ENCODE measurements at places on chromosomes 1 and 21.

- no peak for DNase-seq
Observed at GRCh38 chr1:9822897-9823692, 670 bp downstream of the CLSTN1 start.

DNA sequence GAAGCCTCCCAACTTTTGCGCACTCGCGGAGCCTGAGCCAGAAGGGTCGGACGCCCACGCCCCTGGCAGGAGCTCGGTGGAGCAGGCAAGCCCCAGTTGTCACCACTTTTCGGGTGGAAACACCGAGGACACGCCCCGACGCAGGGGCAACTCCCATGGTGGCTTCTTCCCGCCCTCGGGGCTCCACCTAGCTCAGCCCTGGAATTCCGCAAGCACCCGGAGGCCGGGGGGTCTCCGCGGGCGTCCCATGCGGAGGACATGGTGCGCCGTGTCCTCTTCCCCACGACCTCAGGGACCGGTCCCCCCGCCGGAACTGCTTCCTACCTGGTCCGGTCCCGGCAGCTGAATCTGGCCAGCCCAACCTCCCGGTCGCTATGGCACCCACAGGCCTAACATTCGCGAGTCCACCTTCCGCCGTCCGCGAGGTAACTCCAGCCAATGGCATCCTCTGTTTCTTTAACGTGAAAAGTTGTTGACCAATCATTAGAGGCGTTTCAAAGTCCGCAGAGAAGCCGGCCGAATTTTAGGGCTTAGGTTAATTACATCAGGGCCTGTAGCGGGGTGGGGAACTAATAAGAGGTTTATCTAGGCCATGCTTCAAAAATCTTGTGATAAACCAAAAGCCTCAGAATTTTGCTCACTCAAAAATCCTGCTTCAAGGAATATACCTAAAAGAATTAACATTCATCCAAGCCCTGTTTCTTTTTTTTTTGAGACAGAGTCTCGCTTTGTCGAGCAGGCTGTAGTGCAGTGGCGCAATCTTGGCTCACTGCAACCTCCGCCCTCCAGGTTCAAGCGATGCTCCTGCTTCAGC is at the start of gene STPG1:
Gene STPG1, minus strand, starts transcription at position 433 of the 814 bp plus-strand sequence. CDS start 12,394 bp downstream, outside the sequence.
- peak; percentile 50 for DNase-seq

DNA sequence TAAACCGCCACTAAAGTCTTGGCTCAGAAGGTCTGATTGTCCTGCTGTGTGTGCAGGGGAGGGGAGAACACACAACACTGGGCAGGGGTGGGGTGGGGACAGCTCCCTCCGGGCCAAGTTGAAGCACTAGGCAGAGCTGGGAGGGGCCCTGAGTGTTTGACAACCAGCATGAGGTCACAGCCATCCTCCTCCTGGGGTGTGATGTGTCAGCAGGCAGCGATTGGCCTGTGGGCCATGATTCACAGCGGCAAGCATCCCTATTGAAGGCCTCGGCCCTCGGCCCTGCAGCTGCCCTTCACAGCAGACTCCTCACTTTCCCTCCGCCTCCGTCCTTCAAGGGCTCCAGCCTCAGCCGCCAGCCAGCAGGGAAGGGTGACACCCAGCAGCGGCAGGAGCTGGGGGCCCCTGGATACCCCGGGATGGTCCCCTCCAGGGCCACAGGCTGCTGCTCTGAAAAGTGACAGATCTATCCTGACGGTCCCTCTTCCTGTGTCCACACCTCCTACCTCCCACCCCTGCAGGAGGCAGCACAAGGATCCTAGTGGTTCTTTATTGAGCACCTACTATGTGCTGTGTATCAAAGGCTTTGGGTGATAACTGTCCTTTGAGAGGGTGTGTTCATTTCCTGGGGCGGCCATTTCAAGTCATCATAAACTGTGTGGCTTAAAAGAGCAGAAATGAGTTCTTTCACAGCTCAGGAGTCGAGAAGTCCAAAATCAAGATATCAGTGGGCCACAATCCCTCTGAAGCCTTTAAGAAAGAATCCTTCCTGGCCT is 66.0 kb upstream of the SLC25A33 start:
- no peak for DNase-seq

- DNase-seq = no peak
Observed at GRCh38 chr1:36520056-36520455, 37.3 kb upstream of the CSF3R start.

DNA sequence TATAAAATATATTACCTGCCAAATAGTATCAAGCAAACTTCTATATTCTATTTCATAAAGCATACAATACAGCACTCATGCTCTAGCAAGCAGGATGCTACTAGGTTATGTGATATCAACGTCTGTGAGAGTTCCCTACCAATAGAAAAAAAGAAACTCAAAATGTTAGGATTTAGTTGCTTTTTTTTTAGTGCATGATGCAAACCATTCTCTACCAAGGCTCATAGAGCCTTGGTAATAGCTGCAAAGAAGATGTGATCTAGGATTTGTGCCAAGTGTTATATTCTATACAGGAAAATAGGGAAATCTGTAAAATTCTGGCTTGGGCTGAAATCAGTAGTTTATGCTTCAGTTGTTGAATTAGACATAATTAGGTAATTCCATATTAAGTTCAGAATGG is 394.4 kb downstream of the DSCAM start:
- no peak for DNase-seq

GRCh38 chr1:209218981-209219380 is 364.5 kb upstream of the CAMK1G start:
- DNase-seq = no peak

GRCh38 chr21:16942703-16943102 is 570.1 kb upstream of the CXADR start:
- no peak for DNase-seq

GRCh38 chr1:116825720-116826438 is 71.6 kb downstream of the CD2 start:
- no peak for DNase-seq

DNA sequence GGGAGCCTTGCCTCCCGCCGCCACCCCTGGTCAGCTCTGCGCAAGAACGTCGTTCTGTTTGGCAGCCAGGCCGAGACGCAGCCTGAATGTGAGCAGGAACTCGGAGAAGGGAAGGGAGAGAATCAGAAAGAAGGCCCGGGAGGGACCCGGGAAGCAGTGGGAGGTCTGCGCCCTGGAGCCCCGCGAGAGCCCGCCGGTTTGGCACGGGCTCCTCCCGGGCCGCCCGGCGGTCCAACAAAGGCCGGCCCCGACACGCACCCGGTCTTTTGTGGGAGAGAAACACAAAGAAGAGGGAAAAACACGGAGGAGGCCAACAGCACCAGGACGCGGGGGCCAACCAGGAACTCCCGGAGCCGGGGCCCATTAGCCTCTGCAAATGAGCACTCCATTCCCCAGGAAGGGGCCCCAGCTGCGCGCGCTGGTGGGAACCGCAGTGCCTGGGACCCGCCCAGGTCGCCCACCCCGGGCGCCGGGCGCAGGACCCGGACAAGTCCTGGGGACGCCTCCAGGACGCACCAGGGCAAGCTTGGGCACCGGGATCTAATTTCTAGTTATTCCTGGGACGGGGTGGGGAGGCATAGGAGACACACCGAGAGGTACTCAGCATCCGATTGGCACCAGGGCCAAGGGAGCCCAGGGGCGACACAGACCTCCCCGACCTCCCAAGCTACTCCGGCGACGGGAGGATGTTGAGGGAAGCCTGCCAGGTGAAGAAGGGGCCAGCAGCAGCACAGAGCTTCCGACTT is 2.7 kb upstream of the OLIG2 start:
- DNase-seq = no peak

GRCh38 chr1:153506831-153507413 is 28.9 kb downstream of the S100A6 start:
- DNase-seq = no peak

DNA sequence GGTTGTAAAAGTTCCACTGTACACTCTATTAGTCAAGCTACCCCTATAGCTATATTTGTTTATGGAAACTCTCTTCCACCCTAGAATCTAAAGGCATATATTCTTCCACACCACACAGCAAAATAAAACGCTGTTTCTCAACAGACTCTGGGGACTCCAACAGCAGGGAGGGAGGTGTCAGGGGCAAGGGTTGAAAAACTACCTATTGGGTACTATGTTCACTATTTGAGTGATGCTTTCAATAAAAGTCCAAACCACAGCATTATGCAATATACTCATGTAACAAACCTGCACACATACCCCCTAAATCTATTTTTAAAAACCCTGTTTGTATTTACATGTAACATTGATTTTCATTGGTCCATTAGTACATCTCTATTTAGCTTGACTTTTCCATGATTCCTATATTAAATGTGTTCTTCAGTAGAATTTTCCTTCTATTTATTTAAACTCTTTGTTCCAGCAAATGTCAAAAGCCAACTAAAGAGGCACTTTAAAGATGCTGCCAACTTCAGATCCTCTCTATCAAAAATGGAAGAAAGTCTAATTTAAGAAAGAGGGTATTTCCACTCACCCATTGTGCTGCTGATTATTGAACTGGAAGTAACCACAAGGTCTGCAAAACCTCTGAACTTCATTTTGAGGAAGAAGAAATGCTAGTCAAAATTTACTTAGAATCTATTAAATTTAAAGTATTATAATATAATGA is 26.2 kb downstream of the RGS7 start:
- no peak for DNase-seq

- no peak for DNase-seq
Observed at GRCh38 chr1:242187171-242187570, 188.3 kb upstream of the MAP1LC3C start.

- peak; percentile 41 for DNase-seq
Observed at GRCh38 chr1:6343506-6344405, 49.8 kb downstream of the ACOT7 start.

All from stimulated activated CD8-positive, alpha-beta memory T cell treated with anti-CD3 and anti-CD28 coated beads, Interleukin-7, amount 100 ng/mL, for 24 hours (primary cell).